ENCODE measurements at places on chromosomes 2 and 18.

DNA sequence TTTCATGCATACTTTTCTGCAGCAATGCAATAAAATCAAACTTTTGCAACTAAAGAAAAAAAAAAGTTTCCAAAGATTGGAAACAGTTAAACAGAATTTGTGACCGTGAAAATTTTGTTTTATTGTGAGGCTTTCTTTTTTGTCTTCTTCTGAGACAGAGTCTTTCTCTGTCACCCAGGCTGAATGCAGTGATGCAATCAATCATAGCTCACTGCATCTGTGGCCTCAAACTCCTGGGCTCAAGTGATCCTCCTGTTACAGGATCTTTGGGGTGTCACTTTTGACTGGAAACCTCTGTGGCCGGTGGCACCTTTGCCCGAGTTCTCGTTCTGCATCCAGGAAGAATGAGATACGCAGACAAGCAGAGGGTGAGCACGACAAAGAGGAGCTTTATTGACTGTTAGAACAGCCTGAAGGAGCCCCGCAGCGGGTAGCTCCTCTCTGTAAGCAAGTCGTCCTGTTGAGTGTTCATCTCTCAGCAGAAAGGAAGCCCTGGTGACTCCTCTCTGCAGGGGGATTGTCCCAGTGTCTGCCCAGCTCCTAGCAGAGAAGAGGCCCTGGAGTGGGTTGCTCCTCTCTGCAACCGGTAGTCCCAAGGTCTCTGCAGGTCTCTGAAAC lies 16.9 kb upstream of the ILKAP start:
- no peak for DNase-seq

DNA sequence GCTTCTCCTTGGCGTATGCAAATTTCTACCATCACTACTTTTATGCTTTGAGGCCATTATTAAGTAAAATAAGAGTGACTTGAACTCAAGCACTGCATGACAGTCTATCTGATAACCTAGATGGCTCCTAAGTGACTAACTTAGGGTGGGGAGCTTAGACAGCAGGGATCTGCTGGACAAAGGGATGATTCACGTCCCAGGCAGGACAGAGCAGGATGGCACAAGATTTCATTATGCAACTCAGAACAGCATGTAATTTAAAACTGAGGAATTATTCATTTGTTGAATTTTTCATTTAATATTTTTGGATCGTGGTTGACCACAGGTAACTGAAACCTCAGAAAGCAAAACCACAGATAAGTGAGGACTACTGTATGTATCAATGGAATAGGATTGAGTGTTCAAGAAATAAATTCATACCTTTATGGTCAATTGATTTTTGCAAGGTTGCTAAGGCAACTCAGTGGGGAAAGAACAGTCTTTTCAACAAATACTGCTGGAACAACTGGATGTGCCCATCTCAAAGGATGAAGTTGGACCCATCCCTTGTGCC lies 115.3 kb downstream of the MBD2 start:
- peak; percentile 45 for DNase-seq

DNA sequence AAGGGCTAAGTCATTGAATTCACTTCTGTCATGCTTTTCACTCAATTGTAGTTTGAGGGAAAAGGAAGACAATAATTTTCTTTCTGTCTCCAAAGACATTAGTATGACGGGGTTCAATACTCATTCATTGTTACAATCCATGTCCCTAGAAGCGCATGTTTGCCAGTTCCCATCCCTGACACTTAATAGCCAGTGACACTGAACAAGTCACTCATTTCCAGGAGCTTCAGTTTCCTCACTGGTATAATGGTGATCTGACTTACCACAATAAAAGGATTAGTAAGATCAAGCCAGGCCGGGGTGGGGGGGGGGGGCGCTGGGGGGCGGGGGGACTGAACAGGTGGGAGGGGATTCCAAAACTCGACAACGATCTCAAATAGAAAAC lies 144.8 kb upstream of the MAP3K20 start:
- DNase-seq: no peak

DNA sequence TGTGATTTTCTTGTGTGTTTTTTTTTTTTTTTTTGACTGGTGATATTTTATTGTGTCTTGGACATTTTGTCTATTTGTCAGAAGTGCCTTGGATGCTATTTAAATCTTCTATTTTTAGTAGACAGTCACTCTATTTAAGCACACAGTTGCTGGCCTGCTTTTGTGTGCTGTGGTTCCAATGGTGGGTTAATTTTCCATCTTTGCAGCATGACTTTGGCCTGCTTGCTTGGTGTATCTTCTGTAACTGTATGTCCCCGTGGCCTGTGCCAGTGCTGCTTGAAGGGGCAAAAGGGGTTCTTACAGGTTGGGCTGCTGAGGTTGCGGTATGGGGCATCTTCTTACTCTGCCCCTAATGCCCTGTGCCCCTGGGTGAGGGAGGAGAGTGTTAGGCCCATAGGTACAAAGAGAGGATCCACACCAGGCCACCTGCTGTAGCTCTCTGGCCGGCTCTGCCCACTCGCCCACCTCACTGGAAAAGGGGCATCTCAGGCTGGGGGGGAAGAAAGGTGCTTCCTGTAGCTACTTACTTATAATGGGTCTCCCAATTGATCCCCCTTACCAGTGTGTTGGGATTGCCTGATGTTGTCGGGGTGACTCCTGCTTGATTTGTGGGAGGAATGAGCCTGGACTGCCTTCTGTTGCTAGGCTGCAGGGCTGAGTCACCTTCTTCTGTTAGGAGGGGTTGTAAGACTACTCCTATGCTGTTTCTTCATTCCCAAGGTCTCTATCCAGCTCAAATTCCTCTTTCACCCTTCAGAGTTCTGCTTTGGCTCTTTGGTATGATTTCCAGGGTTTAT lies 490.0 kb upstream of the HS6ST1 start:
- DNase-seq: peak; percentile 28

DNA sequence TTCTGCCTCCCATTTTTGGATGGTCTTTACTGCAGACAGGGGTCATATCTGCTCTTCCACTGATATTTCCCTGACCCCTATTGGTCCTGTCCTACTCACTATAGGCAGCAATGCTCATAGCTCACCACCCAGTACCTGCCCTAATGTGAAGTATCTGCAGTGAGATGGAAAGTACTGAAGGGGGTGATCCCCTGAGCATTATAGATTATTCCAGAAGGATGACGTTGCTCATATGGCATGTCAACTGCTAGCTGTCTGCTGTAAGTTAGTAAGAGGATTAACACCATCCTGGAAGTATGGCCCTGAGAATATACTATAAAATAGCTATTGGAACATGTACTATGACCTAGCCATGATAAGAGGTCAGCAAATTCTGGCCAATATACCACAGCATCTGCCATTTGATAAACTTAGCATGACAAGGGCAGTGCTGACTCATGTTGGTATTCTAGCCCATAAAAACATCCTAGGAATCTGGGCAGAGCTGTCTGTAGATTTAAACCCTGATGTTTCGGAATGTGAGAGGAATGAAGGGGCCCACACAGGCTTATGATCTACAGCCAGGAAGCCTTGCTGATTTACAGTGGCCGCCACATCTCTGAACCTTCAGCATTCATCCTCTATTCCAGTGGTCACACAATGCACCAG lies 451.4 kb downstream of the TNS1 start:
- DNase-seq: peak; percentile 74

GRCh38 chr2:169095621-169096105 lies 26.3 kb downstream of the DHRS9 start:
- peak; percentile 88 for DNase-seq

- DNase-seq: no peak
Observed at GRCh38 chr2:152961351-152961750, 242.9 kb downstream of the ARL6IP6 start.

GRCh38 chr18:59554796-59555335 lies 142.4 kb downstream of the CCBE1 start:
- DNase-seq: no peak

- no peak for DNase-seq
Observed at GRCh38 chr2:174086708-174087107, 121.5 kb upstream of the SP3 start.

DNA sequence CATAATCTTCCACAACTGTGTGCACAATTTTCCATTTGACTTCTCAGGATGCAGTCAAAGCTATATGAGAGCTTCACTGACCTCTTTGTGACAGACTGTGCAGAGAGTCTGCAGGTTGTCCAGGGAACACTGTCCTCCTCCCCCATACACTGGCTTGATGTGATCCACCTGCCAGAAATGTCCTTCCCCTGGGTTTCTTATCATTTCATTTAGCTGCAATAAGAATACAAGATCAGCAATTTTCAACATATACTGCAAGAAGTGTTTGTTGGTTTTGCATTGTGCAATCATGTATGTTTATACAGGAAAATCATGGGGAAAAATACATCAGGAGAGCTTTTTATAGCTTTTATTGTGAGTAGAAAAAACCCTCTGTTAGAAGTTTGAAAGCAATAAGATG lies 150.7 kb downstream of the RAB3GAP1 start:
- no peak for DNase-seq

DNA sequence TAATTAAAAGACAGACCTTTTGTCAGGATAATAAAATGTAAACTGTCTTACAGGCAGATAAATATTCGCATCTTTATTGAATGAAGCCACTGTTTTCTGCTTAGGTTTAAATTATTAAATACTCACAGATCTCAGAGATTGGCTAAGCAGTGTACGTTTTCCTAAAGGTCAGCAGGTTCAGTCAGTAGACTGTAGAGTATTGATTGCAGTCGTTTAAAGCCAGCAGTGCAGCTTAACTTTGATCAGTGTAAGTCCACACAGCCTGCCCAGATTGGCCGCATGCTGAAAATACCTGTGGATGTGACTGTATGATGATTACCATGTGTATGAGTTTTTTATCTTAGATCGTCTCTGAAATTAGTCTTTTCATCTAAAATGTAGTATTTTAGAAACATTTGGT lies 42.3 kb downstream of the ATP9B start:
- no peak for DNase-seq

DNA sequence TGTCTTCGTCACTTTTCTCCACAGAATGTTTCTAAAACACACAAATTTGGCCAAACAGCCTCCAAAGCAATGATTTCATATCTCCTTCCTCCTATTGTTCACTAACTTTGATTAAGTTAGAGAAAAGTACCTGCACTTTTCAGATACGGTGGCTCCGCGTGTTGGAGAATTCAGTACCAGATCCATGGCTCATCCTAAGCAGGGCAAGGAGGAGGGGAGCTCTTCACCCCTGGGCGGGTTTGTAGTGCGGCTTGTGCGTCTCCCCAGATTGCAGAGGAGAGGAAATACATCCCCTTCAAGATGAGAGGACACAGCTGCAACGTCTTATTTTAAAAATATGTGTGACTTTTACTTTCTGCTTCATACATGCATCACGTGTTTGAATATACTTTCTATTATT lies 333.0 kb downstream of the AGAP1 start:
- no peak for DNase-seq

DNA sequence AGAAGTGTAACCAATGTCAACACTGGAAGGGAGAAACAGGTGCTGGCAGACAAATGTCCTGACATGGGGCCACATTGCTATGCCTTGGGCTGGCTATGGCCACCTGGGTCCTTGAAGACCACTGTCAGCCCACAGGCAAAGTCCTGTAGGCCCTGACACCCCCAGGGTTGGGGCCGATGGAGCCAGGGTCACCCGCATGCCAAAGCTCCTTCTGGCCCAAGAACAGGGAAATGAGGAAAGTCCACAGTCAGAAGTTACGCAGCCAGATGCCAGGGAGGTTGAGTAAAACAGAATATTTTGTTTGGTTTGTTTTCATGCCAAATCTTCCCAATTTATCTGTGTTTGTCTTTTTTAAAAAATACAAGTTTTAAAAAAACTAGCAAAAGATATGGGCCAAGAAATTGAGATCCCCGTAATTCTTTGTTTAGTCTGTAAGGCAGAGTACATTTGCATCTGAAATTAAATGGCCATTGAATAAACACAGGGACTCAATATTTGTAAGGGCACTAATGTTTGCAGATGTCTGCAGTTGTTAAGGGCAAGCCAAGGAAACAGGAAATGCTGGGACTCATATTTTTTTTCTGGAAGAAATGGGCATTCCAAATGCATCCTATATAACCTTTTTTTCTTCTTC lies 186.4 kb downstream of the FAM210A start:
- no peak for DNase-seq

DNA sequence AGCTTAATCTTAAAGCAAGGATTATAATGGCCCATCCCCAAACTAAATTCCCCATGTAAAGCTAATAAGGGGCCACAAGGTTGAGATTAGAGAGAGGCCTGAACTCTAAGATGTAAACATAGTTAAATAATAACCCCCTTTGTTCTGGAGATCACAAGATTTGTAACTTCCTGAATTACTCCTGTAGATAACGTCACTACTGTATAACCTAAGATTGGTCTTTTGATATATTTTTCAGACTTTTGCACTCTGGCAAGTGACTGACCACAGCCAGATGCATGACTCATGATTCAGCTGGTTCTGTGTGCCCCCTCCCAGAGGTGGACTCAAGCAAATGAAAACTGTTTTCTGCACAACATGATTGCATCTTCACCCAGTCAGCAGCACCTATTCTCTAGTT lies 686.0 kb upstream of the DDX18 start:
- DNase-seq: peak; percentile 3

DNA sequence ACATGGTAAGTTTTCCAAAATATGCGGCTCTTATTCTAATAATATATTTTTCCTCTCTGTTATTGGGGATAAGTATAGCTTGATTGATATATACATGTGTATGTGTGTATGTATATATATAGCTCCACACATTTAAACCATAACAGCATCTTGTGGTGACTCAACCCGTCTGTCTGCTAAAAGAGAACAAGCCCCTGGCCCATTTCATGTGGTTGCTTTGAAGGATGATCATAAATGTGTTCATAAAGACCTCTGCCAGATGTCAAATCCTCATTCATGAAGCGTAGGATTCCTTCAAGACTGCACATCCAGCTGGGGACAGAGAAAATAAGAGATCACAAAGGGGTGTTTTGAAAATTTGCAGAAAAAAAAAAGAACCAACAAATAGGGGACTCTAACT lies 79.3 kb downstream of the RHOB start:
- DNase-seq: no peak

- no peak for DNase-seq
Observed at GRCh38 chr18:46257366-46257765, 153.2 kb downstream of the HAUS1 start.

- DNase-seq: no peak
Observed at GRCh38 chr2:168796583-168797285, 5.7 kb upstream of the NOSTRIN start.

DNA sequence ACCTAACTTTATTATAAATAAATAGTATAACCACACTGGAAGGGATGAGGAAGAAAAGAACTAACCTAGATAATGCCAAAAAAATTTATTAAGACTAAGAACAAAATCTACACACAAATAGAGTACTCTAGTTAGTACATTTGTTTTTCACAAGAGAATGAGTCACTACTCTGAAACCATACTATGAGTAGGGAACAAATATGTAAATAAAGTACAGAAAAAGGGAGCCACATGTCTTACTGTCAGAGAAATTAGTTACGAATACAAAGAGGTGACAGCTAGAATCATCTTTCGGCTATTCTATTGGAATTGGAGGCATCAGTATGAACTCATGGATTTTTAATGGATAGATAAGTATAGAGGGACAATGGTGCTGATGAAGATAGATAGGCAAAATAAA lies 150.5 kb downstream of the COPS8 start:
- no peak for DNase-seq

DNA sequence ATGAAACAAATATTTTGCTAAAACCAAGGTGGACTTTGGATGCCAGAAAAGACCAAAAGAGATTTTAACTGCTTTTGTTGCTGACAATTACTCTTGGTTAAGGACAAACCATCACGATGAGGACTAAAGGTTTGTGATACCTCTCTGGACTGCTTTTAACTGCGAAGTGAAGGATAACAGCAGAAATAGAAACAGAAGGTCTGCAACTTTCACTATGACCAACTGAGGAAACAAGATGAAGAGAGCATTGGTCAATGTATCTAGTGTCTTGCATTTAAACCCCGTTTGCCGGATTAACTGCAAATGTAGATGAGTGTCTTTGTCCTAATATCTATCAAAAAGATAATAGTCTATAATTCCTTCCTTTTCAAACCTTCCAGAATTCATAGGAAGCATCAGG lies 541.7 kb downstream of the ERBB4 start:
- no peak for DNase-seq

All from kidney tubule cell (primary cell).